Stimulated activated naive CD8-positive, alpha-beta T cell treated with anti-CD3 and anti-CD28 coated beads, Interleukin-15, Interleukin-2, amounts not matched to agents 100 U/mL and 50 U/mL, for 24 hours (primary cell): ENCODE measurements at places on chromosomes 7 and 10.

- no peak for DNase-seq
These were observed 67.0 kb upstream of the VIPR2 start for GRCh38 chr7:159211540-159212182.

DNA sequence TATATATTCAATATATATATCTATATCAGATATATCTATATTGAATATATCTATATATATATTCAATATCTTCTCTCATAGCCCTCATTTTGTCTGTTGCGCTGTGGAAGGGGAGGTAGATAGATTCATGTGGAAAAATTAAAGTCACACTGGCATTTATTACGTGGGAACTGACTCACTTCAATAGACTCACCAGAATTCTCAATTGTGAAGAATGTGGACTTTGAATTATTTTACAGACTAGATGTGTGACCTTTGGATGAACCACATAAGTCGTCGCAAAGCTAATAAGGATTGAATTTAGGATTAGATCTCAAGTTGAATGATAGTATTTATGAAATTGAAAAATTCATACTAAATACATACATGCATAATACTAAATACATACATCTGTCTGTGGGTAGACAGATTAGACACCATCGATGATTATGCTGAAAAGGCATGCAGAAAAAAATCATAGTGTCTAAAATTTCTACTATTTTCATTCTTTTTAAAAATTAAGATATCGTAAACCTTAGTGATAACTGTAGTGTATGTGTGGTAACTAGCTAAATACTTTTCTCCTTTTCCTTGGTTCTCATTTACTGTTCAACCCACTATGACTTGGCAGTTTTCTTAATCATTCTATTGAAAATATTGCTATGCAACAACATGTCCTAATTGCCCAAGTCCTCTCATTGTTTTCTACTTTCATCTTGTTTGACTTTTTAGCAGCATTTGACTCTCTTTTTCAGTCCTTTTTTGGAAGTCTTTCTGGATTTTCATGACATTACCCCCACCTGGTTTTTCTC, 61.8 kb upstream of the A1CF start:
- no peak for DNase-seq

DNA sequence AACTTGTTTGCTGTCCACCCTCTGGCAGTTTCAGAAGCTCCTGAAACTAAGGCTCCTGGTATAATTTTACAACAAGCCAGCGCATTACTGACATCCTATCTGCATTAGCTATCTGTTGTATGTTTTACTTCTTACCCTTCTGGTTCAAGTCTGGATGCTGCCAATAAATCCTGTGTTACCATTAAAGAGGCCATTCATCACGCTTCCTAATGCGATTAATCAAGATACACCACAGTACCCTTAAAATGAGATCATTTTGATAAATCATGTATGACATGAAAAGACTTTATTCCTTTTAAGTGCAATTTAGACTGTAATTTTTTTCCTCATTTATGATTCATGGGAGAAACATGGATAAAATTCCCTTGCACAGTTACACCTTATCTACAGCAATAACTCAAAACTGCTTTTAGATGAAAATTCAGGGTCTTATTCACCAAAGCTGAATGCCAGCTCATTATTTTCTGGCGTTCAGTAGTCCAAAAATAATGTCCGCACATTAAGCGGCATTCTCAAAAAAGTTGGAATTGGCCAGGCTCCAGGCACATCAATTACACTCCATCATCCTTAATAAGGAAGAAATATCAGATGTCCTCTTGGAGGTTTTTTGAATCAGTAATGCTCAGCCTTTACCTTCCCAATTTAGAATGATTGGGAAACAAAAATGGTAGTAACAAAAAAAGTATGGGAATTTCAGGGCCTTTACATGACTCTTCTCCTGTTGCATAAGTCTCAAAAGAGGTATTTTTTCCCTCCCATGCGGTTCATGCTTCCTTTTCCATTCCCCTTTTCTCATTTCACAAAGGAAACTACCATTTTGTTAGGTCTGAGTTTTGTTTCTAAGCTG, 878.5 kb downstream of the LRMDA start:
- DNase-seq = no peak

DNA sequence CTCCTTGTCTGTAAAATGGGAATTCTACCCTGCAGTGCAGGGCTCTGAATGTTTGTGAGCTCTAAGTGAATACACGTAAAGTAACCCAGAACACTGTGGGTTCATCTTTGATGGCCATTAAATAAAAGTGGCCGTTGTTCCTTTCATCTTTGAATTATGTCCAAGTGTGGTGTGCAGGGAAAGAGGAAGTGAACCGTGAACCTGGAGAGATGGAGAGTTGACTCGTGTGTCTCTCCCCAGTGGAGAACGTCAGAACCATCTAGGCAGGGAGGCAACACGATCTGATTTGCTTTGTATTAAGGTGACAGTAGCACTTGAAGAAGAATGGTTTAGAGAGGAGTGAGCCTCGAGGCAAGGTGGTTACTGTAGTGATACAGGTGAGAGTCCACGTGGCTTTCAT, 93.5 kb upstream of the GJD4 start:
- no peak for DNase-seq

DNA sequence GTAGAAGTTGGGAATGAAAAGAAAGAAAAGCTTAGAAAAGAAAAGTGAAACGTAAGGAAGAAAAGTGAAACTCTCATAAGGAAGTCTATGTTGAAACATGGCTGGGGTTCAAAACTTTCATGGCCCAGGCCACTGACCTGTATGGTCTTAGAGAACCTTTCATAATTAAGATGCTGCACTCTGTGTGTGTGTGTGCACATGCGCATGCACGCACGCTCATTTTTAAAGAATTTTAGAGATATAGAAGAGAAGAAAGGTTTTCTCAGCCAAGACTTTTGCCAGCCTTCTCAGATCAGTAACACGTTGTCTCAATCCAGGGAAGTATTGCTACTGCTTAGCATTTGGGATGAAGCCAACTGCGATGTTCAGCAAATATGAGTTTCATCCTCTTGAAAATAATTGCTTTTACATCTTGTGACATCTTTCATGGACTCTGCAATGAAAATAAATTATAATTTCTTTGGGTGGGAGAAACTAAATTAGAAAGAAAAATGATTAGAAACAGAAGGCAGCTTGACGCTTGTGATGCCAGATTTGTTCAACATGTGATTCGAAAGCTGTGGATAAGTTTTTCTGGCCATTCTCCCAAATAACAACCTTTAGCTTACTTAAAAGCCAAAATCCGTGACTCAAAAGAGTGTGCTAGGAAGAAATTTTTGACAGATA, 16.2 kb upstream of the SLC26A4 start:
- DNase-seq = no peak

- no peak for DNase-seq
These were observed 20.8 kb downstream of the ACSM6 start for GRCh38 chr10:95214793-95215192.

DNA sequence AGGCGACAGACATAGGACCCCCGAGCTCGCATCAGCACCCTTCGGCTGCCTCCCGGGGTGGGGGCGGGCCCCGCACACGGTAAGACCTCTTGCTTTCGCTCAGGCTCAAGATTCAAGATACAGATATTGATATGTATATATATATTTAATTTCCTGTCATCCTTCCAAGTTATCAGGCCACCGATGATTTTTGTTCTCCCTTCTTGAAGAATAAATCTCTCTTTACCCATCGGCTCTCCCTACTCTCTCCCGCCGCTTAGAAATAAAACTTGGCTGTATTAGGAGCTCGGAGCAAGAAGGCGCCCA, 603 bp downstream of the ADRA2A start:
- no peak for DNase-seq

GRCh38 chr7:12127455-12127854, 83.6 kb upstream of the TMEM106B start:
- no peak for DNase-seq

GRCh38 chr10:26944261-26944882, 83.6 kb upstream of the ABI1 start:
- no peak for DNase-seq

- no peak for DNase-seq
These were observed 1.0 kb downstream of the CACNA2D1 start for GRCh38 chr7:82442492-82443035.

- no peak for DNase-seq
These were observed 172.6 kb upstream of the PRPS1L1 start for GRCh38 chr7:18200266-18200665.

DNA sequence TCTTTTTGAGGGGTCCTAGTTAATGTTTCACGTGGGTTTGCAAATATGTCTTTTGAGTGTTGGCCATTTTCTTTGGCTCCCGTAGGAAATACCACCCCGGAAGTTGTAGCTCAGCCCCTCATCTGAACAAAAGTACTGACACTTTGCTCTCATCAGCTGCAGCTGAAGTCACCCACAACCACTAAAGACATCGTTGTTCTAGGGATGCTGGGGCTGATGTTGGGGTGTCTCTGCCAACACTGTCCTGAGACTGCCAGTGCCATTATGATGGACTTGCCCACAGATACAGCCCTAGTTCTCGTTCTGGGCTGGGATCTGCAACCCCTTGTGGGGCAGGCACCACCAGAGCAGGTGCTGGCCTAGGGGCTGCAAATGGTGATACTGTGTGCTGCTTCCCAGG, 82.6 kb upstream of the ARHGAP21 start:
- DNase-seq = no peak

- DNase-seq = no peak
These were observed 952 bp downstream of the DIP2C start for GRCh38 chr10:688312-689120.
